ENCODE measurements at places on chromosomes 12 and 14.

- DNase-seq, result no peak
These were observed 359.4 kb upstream of the SFSWAP start for GRCh38 chr12:131351319-131352028.

DNA sequence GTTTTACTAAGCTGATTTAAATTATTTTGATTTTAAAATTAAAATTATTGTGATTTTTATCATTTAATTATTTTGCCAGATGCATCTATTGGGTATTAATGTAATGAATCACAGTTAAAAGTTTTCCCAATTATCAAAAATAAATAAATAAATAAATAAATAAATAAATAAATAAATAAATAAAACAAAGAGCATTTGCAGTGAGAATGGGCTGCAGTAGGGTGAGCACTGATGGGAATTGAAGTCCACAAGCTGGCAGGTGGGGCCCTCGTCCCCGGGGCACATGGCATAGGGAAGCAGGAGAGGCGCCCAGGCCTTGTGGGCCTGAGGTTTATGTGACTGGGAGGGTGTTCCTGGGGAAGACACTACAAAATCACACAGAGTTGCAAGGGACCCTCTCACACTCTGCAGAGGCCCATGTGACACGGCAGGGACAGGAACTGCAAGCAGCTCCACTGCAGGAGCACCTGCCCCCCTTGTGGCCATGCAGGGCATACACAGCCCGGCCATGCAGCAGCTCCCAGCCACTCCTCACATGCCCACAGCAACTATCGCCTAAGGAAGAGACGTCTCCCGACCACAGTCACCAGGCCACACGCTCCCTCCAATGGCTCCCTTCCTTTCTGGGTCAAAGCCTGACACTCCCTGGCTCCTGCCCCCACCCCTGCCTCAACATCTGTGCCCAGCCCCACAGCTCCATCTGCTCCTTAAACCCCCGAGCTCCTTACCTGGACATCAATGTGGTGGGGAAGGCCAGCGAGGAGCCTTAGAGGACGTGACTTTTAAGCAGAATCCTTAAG is 256.3 kb upstream of the SFSWAP start:
- DNase-seq, result no peak

DNA sequence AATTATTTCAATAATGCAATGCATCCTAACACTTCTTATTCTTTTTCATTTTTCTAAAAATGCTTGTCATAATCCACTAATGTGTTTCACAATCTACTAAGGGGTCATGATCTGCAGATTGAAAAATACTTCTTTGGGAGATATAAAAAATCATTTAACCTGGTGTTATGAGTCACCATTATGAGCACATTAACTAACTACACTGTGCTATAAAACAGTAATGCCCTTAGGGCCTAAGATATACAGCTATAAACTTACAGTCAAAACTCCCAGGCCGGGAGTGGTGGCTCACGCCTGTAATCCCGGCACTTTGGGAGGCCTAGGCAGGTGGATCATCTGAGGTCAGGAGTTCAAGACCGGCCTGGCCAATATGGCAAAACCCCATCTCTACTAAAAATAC is 14.2 kb downstream of the ATXN2 start:
- DNase-seq, result no peak

DNA sequence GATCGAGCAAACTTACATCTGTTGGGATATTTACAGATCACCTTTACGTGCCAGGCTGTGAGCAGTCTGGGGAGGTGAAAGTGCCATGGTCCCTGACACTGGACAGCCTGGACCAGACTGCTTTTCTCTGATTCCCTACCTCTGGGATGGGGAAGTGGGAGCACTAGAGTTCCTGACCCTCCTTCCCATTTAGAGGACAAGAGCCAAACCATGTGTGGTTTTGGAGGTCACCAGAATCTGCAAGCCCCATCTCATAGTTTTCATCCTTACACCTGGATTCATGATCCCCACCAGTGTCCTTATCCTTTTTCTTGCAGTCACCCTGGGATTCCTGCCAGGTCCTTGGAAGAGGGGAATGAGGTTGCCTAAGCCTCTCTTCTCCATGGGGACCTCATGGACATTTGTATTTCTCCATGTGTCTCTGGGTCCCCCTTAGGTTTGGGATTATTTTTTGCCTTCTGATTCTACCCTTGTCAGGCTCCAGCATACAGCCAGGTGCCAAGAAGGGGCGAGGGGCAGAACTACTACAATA is 1.5 kb upstream of the WNT10B start:
- no peak for DNase-seq

DNA sequence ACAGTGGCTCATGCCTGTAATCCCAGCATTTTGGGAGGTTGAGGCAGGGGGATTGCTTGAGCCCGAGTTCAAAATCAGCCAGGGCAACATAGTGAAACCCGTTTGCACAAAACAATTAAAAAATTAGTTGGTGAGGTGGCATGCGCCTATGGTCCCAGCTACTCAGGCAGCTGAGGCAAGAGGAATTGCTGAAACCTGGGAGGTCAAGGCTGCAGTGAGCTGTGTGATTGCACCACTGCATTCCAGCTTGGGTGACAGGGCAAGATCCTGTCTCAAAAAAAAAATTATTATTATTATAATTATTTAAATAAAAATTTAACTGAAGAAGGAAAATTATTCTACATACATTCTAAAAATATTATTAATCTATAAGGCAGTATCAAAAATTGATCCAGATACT is 164.1 kb downstream of the ITPR2 start:
- no peak for DNase-seq

GRCh38 chr12:31317471-31318395 is 8.2 kb downstream of the SINHCAF start:
- no peak for DNase-seq

- DNase-seq, result no peak
These were observed 52.7 kb downstream of the FBXO34 start for GRCh38 chr14:55323910-55324309.

- DNase-seq, result no peak
These were observed at the start of gene CCDC77 for GRCh38 chr12:401235-402028. CCDC77 (plus strand) TSS chr12:401644; CDS start chr12:409384, 7,740 bp downstream.

- DNase-seq, result no peak
These were observed 166.9 kb downstream of the NELL2 start for GRCh38 chr12:44709166-44709565.

DNA sequence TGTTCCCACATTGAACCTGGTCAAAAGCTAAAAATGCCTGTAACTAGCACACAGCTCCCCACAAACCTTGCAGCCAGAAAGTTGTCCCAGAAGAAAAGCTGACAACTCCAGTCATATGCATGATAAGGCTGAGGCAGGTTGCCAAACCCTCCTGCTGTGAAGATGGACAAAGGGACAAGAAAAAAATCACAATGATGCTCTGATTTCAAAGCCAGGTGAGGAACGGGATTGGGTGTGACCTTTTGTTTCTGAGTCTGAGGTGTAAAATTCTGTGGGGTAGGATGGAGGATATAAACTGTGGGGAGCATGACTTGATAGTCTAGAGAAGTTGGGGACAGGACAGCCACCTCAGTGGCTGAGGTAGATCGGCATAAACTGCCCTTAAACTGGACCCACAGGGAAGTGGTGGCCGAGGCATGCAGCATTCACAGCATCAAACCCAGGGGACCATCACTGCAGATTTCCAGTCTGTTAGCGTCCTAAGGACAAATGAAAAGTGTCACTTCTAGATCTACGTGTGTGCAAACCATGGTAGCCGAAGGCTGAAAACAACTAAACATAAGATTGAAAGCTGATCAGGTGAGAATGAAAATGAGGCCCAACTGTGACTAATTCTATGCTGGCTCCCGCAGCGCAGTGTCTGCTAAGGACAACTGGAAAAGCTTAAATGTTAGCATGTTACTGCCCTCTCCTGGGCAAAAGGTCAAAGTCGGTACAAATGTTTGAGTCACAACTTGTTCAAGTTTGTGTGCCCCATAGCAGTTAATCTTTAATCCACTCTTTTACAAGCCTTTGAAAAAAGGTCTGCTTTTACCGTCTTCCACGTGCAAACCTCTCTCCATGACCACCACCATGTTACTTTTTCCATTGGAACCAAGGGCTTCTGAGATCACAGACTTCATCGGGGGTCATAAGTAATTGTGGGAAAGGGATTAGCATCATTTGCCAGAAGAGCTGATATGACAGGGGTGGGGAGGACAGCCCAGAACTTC is 39.8 kb downstream of the GRIN2B start:
- peak; percentile 51 for DNase-seq

GRCh38 chr12:15650399-15651128 is 138.6 kb downstream of the EPS8 start:
- DNase-seq, result no peak

GRCh38 chr12:45282411-45282810 is 66.5 kb downstream of the ANO6 start:
- no peak for DNase-seq

DNA sequence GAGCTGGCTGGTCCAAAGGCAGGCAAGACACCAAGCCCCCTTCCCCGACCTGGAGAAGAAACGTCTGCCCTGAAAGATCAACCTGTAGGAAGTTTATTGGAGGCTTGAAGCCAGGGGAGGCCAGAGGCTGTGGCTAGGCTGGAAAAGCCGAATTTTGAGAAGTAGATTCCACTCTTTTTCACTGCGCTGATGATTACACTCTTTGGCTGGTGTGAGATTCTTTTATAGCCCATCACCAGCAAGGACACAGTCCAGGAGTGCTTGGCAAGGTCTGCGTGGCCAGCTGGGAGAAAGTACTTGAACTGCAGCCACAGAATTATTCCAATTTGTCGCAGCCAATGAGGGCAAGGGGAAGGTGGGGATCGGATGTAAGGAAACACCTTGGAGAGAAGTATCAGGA is 45.0 kb downstream of the SYNE3 start:
- DNase-seq, result no peak

DNA sequence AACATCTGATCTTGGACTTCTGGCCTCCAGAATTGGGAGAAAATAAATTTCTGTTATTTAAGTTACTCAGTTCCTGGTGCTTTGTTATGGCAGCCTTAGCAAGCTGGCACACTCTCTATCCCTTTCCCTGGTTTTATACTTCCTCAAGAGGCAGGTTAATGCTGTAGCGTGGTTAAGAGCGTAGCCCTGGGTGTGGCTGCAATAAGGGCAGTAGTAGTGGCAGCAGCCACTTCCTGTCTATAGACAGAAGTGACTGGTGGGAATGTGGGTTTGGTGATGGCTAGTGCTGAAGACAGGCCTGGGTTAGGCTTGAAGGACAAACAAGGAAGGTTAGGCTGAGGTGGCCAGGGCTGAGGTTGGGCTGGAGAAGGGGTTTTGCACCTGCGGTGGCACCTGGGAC is 3.6 kb upstream of the LGALS3 start:
- no peak for DNase-seq

GRCh38 chr14:61524211-61524806 is 171.0 kb upstream of the HIF1A start:
- DNase-seq, result peak; percentile 77

DNA sequence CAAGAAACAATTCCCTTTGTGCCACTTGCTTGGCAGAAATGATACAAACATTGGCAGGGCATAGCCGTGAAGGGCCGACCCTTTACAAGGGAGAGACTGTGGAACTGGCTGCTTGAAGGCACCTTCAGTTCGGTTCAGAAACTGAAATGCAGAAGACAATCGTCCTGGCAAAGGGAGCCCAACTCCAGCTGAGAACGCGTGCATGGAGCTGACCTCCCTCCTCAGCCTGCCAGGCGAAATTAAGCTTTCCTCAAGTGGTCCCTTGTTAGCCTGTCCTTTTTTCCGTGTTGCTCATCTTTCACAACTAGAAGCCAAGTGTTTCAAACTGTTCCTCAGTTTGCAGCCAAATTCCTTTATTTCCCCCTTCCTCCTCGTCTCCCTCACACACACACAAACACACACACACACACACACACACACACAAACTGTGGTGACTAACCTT is 8.1 kb downstream of the LGR5 start:
- no peak for DNase-seq

GRCh38 chr14:88863167-88863566 is 38.7 kb downstream of the TTC8 start:
- no peak for DNase-seq

GRCh38 chr12:2118061-2118460 is 65.3 kb downstream of the CACNA1C start:
- DNase-seq, result no peak

DNA sequence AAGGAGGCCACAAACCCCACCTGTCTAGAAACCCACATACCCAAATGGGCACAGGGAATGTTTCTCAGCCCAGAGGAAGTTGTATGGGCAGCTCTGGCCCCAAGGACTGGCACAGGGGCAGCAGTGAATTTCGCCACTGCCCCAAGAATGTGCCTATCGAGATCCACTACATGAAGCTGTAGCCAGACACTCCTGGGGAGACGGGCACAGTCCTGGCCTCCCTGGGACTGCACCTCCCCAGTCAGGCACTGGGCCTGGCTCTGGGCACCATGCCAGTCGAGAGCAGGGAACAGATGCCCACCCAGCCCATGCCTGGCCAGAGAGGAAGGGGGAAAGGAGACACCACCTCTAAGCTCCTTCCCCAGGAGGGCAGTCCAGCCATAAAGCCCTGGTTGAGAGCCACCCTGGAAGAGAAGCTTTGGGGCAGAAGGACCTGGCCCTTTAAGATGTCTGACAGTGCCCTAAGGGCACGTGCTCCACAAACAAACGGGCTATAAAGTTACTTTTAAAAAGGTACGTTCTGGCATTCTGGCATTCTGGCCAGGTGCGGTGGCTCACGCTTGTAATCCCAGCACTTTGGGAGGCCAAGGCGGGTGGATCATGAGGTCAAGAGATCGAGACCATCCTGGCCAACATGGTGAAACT is 8.4 kb downstream of the ADCY6 start:
- no peak for DNase-seq

DNA sequence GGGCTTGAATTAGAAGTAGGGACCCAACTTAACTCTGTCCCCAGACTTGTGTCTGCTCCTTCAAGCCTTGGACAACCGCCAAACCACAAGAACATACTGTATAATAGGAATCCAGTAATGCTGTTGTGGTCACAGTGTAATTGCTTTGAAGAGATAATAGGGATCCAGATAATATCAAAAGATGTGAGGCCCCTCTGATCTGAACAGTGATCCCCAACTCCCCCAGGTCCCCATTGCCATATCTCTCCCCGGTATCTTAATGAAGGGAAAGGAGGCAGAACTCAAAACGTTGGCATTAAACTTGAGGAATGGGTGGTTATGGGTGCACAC is 8.5 kb upstream of the PLEKHH1 start:
- DNase-seq, result peak; percentile 13

GRCh38 chr12:101459642-101460346 is 15.3 kb upstream of the SPIC start:
- no peak for DNase-seq

- no peak for DNase-seq
These were observed 35.2 kb upstream of the LHX5 start for GRCh38 chr12:113506867-113507266.

DNA sequence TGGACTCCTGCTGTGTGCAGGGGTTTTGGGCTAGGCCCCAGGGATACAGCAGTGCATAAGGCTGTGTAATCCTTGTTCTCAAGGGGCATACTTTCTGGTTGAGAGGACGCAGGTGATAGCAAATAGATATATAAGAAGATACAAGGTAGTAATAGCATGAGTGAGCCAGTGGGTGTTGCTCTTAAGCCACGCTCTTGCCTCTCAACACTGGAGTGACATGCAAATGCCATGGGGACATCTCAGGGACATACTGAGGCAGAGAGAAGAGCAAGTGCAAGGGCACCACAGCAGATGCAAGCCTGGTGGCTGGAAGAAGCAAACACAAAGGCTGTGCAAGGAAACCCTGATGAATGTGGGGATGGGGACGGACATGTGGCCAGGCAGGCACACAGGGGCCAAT is 223.3 kb downstream of the CHST11 start:
- DNase-seq, result no peak

- DNase-seq, result no peak
These were observed 13.0 kb upstream of the NR1H4 start for GRCh38 chr12:100460702-100461101.

GRCh38 chr12:106081606-106082005 is 57.1 kb downstream of the NUAK1 start:
- DNase-seq, result no peak

- DNase-seq, result no peak
These were observed 541 bp downstream of the GOLT1B start for GRCh38 chr12:21502164-21502496.
